ENCODE measurements at places on chromosomes 13 and 19.

DNA sequence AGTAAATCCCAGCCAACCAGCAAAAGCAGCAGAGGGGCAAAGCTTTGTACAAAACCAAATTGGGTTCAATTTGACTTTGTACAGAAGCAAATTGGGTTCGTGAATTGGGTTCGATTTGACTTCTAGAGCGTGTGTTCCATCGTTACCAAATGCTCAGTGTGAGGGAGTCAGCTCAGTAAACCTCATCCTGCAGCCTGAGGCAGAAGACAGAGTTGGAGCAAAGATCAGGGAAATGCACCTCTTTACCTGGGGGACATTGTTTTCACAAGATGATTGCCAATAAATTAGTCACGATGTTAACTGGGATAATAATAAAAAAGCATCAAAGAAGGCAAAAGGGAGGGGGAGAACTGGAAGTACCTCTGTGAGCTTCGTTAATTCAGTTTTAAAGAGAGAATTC, 1.5 kb downstream of the RAB20 start:
- DNase-seq: no peak

GRCh38 chr19:7492142-7492541, 3.3 kb upstream of the PEX11G start:
- peak; percentile 44 for DNase-seq

- no peak for DNase-seq
These were observed 197.7 kb downstream of the SLITRK6 start for GRCh38 chr13:85601526-85601925.

DNA sequence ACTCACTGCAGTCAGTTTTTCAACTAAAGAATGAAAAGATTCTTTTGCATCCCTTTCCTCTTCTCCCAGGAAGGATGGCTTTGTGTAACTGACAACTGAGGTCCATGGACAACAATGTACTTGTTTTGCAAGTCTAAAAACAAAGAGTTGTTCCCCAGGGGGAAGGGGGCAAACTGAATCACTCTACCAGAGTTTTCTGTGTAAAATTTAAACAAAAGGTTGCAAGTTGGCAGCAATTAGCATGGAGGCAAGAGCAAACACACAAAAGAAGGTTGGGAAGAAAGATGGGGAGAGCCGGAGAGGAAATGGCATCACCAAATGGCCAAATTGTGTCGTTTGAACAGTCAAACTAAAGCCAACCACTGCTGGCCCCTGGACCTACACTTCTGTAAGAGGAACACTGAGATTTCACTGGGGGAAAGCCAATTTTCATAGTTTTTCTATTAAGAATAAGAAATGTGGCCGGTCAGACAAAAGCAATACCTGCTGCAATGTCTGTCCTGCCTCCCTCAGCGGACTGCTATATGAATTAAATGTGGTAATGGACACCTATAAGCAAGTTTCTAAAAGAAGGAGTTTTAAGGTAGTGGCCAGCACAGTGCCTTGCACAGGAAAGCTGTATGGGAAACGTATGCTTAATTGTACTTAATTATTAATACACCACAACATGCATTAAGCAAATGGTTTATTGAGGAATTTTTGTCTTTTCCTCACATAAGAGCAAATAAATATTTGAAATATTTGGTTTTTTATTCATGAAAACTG, 16.1 kb upstream of the SACS start:
- DNase-seq: no peak

- no peak for DNase-seq
These were observed 39.5 kb downstream of the PCCA start for GRCh38 chr13:100128373-100128772.

DNA sequence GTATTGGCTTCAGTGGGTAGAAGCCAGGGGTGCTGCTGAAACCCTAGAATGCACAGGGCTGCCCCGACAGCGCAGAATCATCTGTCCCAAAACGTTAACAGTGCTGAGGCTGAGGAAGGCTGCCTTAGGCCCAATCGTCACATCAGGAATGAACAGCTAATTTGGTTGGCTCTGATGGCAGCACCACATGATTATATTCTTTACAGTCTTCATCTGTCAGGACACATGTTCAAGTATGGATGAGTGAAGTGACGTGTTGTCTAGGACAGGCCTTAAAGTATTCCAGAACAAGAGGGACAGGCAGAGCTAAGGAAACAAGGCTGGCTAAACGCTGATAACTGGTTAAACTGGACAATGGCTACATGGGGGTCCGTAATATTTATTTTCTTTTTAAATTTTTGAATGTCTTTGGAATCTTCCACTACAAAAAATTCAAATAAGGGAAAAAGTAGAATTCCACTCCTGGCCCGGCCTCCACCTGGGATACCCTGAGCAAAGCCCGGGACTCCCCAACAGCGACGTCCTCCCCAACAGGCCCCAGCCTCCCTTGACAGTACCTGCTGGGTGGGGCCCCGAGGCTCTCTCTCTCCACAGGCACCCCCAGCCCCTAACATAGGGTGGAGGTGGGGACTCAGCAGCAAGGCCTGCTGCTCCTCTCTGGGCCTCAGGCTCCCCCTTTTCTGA, 14.8 kb upstream of the CCNP start:
- no peak for DNase-seq

DNA sequence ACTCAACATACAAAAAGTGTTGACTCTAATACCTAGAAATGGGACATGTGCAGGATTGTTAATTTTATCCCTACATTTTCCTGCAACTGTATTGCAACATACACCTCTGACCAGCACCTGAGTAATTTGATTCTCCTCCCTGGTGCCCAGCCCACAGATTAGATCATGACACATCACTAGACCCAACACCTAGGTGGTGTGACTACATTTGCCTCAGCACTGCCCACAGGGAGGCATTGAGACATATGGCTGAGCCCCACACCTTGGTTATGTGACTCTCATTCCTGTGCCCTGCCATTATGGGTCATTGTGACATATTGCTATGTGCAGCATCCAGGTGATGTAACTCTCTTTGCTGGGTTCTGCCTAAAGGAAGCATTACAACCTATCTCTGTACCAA, 13.2 kb upstream of the ZNF254 start:
- peak; percentile 98 for DNase-seq

DNA sequence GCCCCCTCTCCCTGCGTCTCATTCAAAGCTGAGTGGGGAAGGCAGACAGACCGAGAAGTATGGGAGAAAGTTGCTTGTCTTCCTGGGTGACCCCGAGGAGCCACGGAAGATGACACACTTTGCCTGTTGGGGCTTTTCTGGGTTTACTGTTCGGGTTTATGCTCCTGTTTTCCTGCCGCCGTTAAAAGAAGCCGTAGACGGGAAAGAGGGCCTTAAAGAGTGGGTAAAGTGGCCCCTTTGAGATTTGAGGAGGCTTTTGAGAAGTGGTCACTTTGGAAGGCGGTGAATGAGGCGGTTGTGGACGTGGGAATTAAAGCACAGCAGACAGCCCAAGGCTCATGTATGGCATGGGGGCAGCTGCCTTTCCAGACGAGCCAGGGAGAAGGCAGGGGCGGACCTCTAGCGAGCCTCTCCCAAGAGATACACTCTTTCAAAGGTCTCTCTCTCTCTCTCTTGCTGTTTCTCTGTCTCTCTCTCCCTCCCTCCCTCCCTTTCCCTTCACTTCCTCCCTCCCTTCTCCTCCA, 493 bp upstream of the LHFPL6 start:
- DNase-seq: peak; percentile 84

GRCh38 chr13:95480791-95481780, 71.4 kb upstream of the CLDN10 start:
- DNase-seq: no peak

DNA sequence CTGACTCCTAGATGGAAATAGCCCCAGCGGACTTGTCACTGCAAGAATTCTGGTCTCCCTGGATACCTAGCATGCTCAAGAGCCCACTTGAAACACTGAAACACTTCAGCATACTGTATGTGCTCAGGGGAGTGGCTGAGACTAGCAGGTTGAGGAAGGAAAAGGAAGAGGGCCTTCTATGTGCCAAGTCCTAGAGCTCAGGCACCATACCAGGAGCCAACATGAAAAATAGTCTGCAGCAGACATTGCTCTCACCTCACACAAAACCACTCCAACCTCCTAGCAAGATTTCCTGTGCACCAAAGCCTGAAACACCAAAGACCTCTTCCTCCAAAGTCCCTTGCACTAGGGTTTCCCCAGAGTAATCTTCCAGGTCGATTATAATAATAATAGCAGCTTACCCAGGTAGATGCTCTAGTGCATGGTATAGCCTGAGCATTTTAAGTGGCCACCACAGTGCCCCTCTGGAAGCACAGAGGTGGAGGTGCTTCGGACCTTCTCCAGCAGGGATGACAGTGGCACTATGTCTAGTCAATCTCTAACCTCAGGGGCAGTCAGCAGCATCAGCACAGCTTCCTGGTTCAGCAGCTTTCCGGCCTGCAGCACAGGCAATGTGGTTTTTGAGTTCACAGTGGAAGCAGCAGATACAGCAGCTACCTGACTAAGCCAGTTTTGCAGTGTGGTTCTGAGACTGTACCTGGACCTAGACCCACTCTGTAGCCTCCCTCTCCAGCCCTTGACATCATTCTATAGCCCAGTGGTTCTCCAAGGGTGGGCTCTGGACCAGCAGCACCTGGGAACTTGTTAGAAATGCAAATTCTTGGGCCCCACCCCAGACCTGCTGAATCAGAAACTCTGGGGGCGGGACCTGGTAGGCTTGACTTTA, 45.6 kb upstream of the UBE2L5 start:
- no peak for DNase-seq

DNA sequence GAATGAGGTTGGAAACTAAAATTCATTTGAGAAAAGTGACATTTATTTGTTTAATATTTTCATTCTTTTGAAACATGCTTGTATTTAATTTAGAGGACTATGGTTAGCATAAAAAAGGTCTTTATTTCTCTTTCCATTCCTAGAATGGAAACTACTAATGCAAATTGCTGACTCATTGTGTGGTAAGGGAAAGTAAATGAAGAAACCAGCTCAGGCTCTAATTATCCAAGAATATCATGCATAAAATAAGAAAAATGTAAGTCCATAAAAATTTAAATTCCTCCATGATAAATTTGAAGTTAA, 777.0 kb upstream of the SLITRK1 start:
- no peak for DNase-seq

DNA sequence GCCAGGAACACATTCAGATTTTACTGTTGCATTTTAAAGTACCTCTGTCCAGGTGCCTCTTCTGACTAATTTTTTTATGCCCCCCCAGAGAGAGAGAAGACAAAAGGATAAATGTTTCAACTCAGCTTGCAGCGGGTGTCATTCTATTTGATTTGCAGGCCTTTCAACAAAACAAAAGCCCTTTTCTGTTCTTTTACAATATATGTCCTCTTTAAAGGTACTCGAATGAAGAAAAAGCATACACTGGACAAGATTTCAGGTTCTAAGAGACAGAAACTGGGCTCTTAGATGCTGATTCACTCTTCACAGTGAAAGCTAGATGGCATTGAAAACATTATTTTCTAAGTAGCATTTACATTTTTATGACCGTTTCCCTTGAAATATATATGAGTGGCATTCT, 2.9 kb upstream of the FRY start:
- DNase-seq: no peak

DNA sequence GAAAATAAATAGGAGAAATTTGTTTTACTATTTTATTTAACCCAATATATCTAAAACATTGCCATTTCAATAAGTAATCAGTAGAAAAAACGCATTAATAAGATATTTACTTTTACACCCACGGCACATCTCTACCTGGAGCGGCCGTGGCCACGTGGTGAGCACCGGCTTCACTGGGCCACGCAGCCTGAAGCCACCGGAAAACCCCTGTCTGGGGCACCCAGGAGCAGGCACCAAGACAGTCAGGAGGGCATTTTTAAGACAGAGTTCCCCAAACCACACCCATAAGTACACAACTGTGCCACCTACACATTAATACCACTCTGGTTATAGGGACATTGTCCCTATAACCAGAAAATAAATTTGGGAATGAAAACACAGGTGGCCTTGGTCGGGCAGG, 80.9 kb downstream of the SPACA7 start:
- DNase-seq: no peak

DNA sequence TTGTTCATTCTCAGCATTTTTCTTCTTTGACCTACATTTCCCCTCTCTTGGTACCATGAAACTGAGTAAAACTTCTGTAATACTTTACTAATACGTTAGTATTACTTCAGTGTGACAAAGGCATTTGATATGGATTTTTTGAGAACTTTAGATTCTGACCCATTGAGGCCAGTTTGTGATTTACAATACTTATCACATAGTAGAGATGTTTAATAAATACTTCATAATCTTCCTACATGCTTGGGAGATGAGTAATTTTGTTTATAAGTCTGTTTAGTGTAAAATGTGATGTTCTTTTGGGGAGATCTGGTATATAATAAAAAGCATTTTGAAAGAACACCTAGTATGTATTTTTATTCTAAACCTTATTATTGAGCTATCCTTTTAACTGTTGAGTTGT, 29.7 kb downstream of the GTF2F2 start:
- no peak for DNase-seq

GRCh38 chr13:90834700-90835099, 512.8 kb upstream of the MIR17HG start:
- no peak for DNase-seq

GRCh38 chr13:21979161-21979806, 308.4 kb downstream of the FGF9 start:
- no peak for DNase-seq

DNA sequence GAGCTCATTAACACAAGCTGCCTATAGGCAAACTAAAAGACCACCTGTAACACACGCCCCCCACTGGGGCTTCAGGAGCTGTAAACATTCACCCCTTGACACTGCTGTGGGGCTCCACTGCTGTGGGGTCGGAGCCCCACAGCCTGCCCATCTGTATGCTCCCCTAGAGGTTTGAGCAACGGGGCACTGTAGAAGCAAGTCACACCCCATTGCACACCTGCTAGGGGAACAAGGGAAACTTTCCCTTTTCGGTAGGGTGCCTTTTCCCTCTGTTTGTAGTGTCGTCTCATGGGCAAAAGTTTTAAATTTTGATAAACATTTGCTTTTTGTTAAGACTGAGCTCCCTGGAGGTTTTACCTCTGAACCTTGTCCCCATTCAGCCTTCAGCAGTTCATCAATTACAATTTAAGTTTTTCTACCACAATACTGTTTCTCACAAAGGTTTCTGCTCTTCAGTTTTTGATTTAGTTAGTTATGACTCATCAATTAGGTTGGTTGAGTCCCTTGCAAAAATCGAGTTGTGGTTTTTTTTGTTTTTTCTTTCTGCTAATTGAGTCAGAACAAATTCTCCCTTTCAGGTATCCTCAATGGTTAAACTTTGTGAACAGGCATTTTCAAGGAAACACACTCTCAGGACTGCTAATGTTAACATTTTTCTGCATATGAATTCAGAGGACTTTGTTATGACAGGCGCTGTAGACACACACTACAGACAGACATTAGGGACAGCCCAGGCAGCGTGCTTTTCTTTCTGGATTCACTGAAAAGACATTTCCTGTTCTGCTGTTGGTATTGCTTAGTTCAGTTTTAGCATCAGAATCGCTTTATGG, 35.1 kb downstream of the ZNF433 start:
- DNase-seq: no peak

DNA sequence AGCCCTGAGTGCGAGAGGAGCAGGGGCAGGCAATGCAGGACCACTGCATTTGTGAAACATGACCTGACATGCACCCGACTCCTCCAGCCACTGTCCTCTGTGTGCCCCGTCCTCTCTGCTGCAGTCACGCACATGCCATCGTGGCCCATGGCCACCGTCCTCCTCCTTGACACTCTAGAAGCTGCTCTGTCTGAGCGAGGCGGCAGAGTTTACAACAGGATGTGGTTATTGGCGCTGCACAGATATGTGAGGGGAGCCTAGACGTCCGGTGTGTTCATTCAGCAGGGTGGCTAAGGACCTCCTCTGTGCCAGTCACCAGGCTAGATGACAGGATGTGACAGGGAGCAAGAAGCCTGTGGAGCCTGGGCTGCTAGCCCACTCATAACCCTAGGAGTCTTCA, 277.8 kb downstream of the FOXO1 start:
- no peak for DNase-seq

Measured in trophoblast cell (in vitro differentiated cells and primary cell).